AG08395 (cell line): ENCODE measurements at places on chromosomes 5 and 9.

DNA sequence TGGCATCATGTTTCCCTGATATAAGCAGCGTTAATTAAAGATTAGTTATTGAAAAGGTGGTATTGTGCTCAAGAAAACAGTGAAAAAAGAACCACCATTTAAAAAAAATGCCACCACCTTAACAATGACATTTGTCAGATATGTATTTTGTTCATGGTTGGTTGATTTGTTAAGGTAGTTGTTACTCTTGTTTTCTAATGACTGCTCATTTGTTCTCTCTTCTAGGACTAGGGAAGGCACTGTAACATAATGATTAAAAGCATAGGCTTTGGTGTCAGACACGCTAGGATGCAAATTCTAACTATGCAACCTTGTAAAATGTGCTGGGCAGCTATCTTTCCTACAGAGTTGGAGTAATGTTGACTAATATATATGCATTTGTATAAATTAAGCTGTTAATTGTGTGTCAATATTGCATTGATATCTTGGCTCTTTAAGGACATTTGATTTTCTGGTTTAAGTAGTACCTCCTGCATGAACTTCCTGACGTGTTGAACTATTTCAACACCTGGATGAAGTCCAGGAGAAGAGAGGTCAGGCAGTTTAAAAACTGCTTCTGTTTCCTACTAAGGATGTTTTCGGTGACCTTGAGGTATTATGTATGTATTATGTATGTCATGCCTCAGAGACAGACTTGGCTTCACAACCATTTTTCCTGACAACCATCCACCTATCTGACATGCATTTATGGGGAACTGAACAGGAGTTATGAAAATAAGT, 77.8 kb downstream of the MUSK start:
- no peak for DNase-seq

DNA sequence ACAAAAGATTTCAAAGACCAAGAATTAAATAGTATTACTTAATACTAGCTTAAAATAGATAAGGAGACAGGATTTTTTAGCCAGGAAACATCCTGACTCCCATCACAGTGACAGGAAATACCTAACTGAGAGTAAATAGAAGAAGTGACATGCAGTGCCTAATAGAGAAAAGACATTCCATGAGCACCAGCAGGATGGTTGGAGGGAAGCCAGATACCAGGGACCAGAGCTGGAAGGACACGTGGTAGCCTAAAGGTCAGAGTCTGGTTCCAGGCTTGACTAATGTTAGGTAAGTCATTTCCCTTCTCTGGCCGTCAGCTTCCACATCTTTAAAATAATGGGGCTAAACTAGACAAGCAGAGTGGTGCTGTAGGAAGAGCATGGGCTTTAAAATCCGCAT, 41.6 kb downstream of the CDK5RAP2 start:
- DNase-seq: no peak

- DNase-seq: no peak
Measured at GRCh38 chr9:129958796-129959195, 84.2 kb downstream of the FNBP1 start.

GRCh38 chr5:153974131-153974812, 64.4 kb downstream of the FAM114A2 start:
- peak; percentile 78 for DNase-seq

DNA sequence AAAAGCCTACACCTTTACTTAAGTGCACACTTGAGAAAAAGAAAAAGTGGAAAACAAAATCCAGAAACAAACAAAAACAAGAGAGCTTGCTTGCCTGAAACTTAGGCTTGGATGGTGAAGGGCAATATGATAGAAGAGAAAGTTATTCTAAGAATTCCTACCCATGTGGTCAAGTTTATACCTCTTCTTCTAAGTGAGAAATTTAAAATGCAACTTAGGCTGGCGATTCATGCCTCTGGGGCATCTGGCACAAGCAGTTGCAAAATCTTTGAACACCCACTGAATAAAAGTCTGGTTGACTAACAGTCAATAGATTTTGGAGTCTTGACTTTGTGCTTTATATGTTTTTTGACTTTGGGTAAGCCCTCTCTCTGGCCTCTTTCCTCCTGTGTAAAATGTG, 239.6 kb downstream of the KDM4C start:
- peak; percentile 14 for DNase-seq

DNA sequence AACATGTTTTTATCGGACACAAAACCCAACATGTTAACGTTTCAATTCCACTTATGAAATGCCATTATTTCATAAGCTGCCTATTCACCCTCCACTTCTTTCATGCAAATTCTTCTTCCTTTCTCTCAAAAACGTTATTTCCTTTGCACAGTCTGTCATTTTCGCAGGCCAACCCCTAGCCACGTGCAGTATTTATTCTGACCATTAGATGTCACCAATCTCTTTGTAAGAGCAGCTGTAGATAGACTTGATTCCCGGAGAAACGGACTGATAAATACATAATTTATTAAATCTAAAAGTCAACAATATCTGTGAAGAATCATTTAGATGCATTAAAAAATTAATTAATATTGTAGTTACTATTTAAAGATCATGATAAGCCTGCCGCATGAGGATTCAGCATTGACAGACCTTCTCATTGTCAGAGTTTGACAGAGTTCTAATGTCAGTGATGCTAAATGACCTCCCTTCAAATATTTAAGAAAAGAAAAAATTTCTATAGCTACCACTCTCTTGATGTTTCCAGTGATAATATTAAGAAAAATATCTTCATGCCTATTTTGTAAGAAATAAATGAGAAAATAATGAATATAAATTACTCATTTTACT, 933.6 kb downstream of the CDH12 start:
- DNase-seq: peak; percentile 29

DNA sequence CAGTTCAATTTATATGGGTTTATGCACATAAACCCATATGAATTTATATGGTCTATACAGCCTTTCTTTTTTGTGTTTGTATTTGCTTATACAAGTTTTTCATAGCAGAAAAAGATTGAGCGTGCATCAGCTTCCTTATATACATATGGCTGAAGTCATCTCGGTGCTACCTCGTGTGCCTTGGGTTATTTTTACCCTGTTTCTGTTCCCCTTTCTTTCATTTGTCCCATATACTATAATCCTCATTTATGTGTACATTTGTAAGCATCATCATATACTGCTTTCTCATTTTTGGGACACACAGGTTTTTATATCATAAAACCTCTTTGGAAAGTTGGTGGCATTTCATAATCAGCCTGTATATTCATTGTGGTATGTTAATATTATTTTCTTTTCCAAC, 107.8 kb upstream of the ADAMTSL1 start:
- no peak for DNase-seq

GRCh38 chr9:109568568-109569210, 70.6 kb upstream of the PTPN3 start:
- DNase-seq: no peak

GRCh38 chr5:148807851-148808250, 18.6 kb upstream of the ADRB2 start:
- no peak for DNase-seq

- no peak for DNase-seq
Measured at GRCh38 chr5:126455264-126455663, 32.1 kb downstream of the GRAMD2B start.
